Naive thymus-derived CD4-positive, alpha-beta T cell (primary cell): ENCODE measurements at places on chromosomes 3 and 15. TPM values are rescaled to one million over a fixed set of nuclear protein-coding genes. Genes with fewer than 3 reads are reported as not detected.

The KNG1 gene
- total RNA-seq: not detected

The MESP2 gene
- not detected for total RNA-seq

The CSPG4 gene
- not detected for total RNA-seq

The CFAP91 gene
- total RNA-seq: 0.32 TPM

The SKOR1 gene
- 0.57 TPM for total RNA-seq

The KIF7 gene
- not detected for total RNA-seq

The ZWILCH gene
- 20.3 and 20.9 TPM in 2 replicates for total RNA-seq

The LRRC34 gene
- 0.30 TPM for total RNA-seq

The GRM7 gene
- total RNA-seq: not detected

The EXD1 gene
- not detected for total RNA-seq

The TIMP4 gene
- not detected for total RNA-seq
